ENCODE measurements at places on chromosomes 2 and 18. TPM values are rescaled to one million over a fixed set of nuclear protein-coding genes. Genes with fewer than 3 reads are reported as not detected.

The CNOT11 gene
- 28.5 TPM for total RNA-seq

The PTGR3 gene
- 8.9 TPM for total RNA-seq

DNA sequence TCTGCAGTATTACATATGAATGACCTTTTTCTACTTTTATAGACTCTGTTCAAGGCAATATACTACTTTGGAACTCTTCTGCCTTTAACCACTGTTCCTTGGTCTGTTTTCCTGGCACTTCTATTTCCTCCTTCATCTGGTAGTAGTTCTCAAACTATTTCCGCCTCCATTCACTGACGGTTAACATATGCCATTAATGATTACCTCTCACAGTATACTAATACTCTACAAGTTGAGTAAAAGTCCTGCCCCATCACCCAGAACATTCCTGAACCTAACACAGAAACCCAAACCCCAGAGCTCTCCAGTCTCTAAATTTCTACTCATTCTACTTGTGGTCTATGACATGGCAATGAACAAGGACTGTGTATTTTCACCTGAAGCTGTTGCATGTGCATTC is 4.5 kb downstream of the GFPT1 start:
- DNase-seq, result no peak
- H3K27ac ChIP-seq, result peak overlapping the region; percentile 49
- peak overlapping the region; percentile 26 for H3K4me3 ChIP-seq
- peaks cover 12% of the 10 kb centered on the region for H3K36me3 ChIP-seq
- peaks cover 64% of the 10 kb centered on the region for H3K4me1 ChIP-seq

GRCh38 chr2:118312969-118313756 is 224.9 kb downstream of the INSIG2 start:
- no peak overlapping the region for H3K27ac ChIP-seq
- no peaks in the 10 kb centered on the region for H3K36me3 ChIP-seq
- no peak overlapping the region for H3K4me3 ChIP-seq
- peaks cover 2% of the 10 kb centered on the region for H3K4me1 ChIP-seq
- peaks cover 25% of the 10 kb centered on the region for H3K27me3 ChIP-seq
- no peak for DNase-seq

The CIB4 gene
- total RNA-seq, result not detected

The EVX2 gene
- total RNA-seq, result not detected

DNA sequence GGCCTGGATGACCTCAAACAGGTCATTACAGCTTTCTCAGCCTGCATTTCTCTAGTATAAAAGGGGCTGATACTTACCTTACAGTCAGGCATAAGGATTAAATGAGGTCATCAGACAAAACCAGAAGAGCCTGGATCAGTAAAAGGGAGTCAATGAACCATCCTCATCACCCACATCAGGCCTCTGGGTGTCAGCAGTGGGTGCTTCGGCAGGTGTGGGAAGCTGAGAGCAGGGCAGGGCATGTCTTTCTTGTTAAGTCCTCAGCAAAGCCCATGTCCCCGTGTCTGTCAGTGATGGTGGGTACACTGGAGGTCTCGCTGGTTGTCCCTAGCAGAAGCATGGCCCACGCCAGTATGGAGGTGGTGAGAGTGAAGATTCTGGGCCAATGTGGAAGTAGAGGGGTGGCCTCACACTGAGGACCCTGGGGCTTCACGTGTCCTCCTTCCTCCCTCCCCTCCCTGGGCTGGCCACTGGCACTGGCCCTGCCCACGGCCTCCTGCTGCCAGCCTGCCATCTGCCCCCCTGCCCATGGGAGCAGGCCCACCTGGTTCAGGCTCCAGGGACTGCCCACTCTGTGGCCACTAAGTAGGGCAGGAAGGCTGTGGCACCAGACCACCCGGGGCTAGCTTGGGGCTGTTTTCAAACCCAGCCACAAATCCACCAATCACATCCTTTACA is 4.4 kb downstream of the ADRA2B start:
- H3K27me3 ChIP-seq, result peaks cover 7% of the 10 kb centered on the region
- peaks cover 12% of the 10 kb centered on the region for H3K4me1 ChIP-seq
- peak; percentile 82 for DNase-seq
- no peak overlapping the region for H3K27ac ChIP-seq
- H3K4me3 ChIP-seq, result no peak overlapping the region
- H3K36me3 ChIP-seq, result peaks cover 2% of the 10 kb centered on the region

The HOXD9 gene
- not detected for total RNA-seq

The RGPD8 gene
- total RNA-seq, result 6.8 TPM

DNA sequence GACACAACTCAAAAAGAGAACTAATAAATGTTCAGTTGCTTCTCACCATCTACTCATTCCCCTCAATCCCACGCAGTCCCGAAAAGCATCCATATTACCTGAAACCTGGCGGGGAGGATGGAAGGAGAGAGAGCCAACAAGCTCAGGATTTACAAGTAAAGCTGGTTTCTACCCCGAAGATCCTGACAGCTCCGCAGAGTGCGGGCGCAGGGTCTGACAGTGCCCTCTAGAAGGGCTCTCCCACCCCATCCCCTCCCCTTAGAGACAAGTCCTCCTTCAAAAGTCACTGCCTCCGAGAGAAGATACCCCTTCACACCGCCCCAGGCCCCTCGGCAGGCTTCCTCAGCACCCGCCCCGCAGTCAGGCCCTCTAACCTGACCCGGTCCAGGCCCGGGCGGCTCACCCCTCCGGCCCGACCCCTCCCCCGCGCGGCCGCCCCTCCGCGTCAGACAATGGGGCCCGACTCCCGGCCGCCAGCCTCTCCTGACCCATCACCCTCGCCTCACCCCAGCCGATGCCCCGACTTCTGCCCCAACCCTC is 550 bp downstream of the RAB1A start:
- DNase-seq, result peak; percentile 90
- H3K27ac ChIP-seq, result peak overlapping the region; percentile 100
- H3K4me1 ChIP-seq, result peaks cover 56% of the 10 kb centered on the region
- peak overlapping the region; percentile 100 for H3K4me3 ChIP-seq
- H3K36me3 ChIP-seq, result no peaks in the 10 kb centered on the region

GRCh38 chr18:24227977-24228666 is 89.3 kb downstream of the CABYR start:
- no peak for DNase-seq
- peaks cover 3% of the 10 kb centered on the region for H3K36me3 ChIP-seq
- no peak overlapping the region for H3K4me3 ChIP-seq

- H3K27ac ChIP-seq, result no peak overlapping the region
- H3K36me3 ChIP-seq, result peaks cover 2% of the 10 kb centered on the region
- H3K4me3 ChIP-seq, result no peak overlapping the region
- peaks cover 64% of the 10 kb centered on the region for H3K4me1 ChIP-seq
Observed at GRCh38 chr2:61419570-61419969, 51.3 kb downstream of the USP34 start.

DNA sequence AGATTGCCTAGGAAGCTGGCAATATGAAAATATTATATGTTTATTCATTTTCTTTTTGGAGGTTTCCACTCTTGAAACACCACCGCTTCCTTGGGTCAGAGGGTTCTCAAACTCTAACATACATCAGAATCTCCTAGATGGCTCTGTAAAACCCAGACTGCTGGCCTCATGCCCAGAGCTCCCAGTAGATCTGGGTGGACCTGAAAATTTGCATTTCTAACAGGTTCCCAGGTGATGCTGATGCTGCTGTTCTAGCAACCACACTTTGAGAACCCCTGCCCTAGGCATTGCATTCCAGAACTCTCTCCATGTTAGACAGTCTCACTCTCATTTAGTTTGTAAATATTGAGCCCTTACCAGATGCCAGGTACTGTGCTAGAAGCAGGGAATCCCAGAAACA is 139.4 kb downstream of the FAM210A start:
- no peaks in the 10 kb centered on the region for H3K27me3 ChIP-seq
- peaks cover 8% of the 10 kb centered on the region for H3K36me3 ChIP-seq
- H3K27ac ChIP-seq, result no peak overlapping the region
- H3K4me3 ChIP-seq, result no peak overlapping the region
- H3K4me1 ChIP-seq, result peaks cover 21% of the 10 kb centered on the region

- peaks cover 42% of the 10 kb centered on the region for H3K4me1 ChIP-seq
- H3K4me3 ChIP-seq, result peak overlapping the region; percentile 49
- peak overlapping the region; percentile 91 for H3K27ac ChIP-seq
- DNase-seq, result no peak
- H3K27me3 ChIP-seq, result no peaks in the 10 kb centered on the region
Observed at GRCh38 chr2:104758199-104758620, 95.7 kb upstream of the POU3F3 start.

The CNGA3 gene
- total RNA-seq, result not detected

DNA sequence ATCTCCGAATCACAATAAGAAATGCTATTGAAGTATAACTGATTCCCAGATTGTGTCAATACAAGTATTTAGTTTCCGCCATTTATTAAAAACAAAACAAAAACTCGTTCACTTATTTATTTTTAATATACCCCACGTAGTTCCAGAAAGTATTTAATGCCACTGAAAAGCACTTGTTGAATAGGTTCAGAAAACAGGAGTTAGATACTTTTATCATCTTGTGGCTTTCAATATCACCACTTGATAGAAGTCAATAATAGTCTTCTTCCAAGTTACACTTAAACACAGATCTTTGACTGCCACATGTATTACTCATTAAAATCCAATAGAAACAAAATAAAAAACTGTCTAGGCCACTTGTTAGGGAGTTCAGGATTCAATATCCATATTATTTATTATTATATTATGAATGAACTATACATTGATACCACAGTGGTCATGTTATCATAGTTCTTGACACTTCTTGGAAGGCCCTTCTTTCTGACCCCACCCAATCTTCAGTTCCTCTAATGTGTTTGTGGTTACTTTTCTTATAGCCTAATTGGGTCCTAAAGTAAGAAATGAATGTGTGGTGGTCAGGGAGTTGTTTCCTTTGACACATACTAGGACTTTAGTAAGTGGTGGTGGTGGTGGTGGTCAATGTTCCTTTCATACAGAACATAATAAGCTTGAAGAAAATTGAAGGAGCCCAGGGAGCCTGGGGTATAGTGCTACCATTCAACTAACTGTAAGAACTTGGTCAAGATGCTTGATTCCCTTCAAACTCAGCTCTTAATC is 221.3 kb upstream of the ITGA4 start:
- no peak for DNase-seq
- no peak overlapping the region for H3K4me3 ChIP-seq
- no peak overlapping the region for H3K27ac ChIP-seq
- H3K36me3 ChIP-seq, result no peaks in the 10 kb centered on the region
- no peaks in the 10 kb centered on the region for H3K4me1 ChIP-seq

The AQP4 gene
- not detected for total RNA-seq

- no peak for DNase-seq
- no peak overlapping the region for H3K4me3 ChIP-seq
- no peaks in the 10 kb centered on the region for H3K27me3 ChIP-seq
Observed at GRCh38 chr2:105822186-105822585, 77.5 kb downstream of the NCK2 start.

DNA sequence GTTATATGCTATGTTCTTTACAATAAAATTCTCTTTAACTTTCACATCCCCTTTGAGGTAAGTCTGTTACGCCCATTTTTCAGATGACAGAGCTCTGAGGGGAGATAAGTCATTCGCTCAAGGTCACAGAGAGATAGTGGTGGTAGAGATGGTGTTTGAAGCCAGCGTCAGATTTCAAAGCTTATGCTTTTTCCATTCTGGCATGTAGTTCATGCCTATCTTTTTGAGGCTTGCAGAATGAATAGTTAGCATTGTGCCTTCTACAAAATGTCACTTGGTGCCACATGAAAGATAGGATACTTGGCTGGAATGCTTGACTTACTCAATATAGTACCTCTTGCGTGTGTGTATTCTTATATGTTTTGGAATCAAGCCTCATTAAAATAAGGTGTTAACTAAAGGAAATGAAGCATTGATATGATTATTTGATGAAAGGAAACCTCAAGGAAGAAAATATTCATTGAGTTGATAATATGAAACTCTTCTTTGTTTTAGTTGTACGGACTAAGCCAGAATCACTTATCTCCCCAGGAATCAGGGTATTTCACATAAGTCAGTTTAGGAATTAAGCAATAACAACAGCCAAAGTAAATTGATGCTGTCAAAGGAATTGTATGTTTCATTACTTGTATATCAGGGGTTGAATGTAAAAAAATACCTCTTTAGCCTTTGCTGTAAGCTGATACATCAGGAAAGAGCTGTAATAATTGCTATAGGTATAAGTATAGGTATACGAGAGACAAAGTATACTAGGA is 15.5 kb downstream of the SPATS2L start:
- H3K4me3 ChIP-seq, result no peak overlapping the region
- peaks cover 2% of the 10 kb centered on the region for H3K36me3 ChIP-seq
- no peak for DNase-seq
- peaks cover 70% of the 10 kb centered on the region for H3K4me1 ChIP-seq

GRCh38 chr18:45651275-45651674 is 36.0 kb downstream of the SLC14A2 start:
- H3K27ac ChIP-seq, result no peak overlapping the region
- H3K27me3 ChIP-seq, result peaks cover 5% of the 10 kb centered on the region
- peaks cover 2% of the 10 kb centered on the region for H3K4me1 ChIP-seq
- H3K36me3 ChIP-seq, result no peaks in the 10 kb centered on the region
- H3K4me3 ChIP-seq, result no peak overlapping the region

The DSG1 gene
- not detected for total RNA-seq

GRCh38 chr2:127386246-127386645 is 1.5 kb downstream of the MAP3K2 start:
- H3K27ac ChIP-seq, result peak overlapping the region; percentile 93
- H3K4me1 ChIP-seq, result peaks cover 66% of the 10 kb centered on the region
- peak overlapping the region; percentile 85 for H3K4me3 ChIP-seq
- no peaks in the 10 kb centered on the region for H3K36me3 ChIP-seq
- no peak for DNase-seq

- H3K4me1 ChIP-seq, result peaks cover 4% of the 10 kb centered on the region
- no peaks in the 10 kb centered on the region for H3K36me3 ChIP-seq
- H3K4me3 ChIP-seq, result no peak overlapping the region
- H3K27me3 ChIP-seq, result no peaks in the 10 kb centered on the region
- no peak overlapping the region for H3K27ac ChIP-seq
Observed at GRCh38 chr18:39951142-39951720, 2003.8 kb upstream of the PIK3C3 start.

DNA sequence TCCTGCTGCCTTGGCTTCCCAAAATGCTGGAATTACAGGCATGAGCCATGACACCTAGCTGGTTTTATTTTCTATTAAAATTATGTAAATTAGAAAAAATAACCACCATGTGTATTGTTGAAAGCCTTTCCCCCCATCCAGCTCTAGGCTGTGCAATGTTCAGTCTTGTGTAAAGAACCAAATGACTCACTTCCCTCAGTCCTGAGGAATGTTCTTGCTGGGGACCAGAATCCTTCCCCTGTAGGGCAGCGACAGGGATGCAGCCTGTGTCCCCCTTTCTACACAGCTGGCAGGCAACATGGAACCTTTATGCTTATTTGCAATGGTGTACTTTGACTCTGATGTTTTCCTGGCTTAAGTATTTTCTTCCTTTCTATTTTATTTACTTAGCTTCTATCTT is 29.4 kb downstream of the AOX1 start:
- no peaks in the 10 kb centered on the region for H3K27me3 ChIP-seq
- DNase-seq, result no peak
- no peak overlapping the region for H3K4me3 ChIP-seq
- H3K4me1 ChIP-seq, result peaks cover 30% of the 10 kb centered on the region
- no peaks in the 10 kb centered on the region for H3K36me3 ChIP-seq
